ENCODE measurements at places on chromosomes 12 and 14. TPM values are rescaled to one million over a fixed set of nuclear protein-coding genes. Genes with fewer than 3 reads are reported as not detected.

Gene GPD1
- not detected for total RNA-seq

Gene HHIPL1
- total RNA-seq = 8.6 TPM

Gene CD4
- 0.17 TPM for total RNA-seq

Gene TSPAN11
- total RNA-seq = 0.32 TPM

Gene CLEC6A
- not detected for total RNA-seq

Gene KRT2
- total RNA-seq = not detected

Gene RNASE3
- total RNA-seq = 0.16 TPM

Gene TMEM132D
- total RNA-seq = not detected

Gene NRL
- 0.95 TPM for total RNA-seq

Gene LRP1-AS
- total RNA-seq = not detected

Gene KANSL2
- 44.7 TPM for total RNA-seq

Gene PRR4
- total RNA-seq = 0.32 TPM

Gene PMCH
- 0.16 TPM for total RNA-seq

Gene CLEC4E
- not detected for total RNA-seq

Gene SCNN1A
- 0.16 TPM for total RNA-seq

Gene CHST11
- 3.5 TPM for total RNA-seq

Gene DICER1
- 16.4 TPM for total RNA-seq

Gene SLC7A8
- total RNA-seq = 15.8 TPM

Gene LLPH
- 3.8 TPM for total RNA-seq

Gene NAA30
- total RNA-seq = 10.6 TPM

Gene EIF5
- total RNA-seq = 152 TPM

Gene MYF5
- total RNA-seq = not detected

Gene B3GNT4
- 0.16 TPM for total RNA-seq

Gene ASB2
- 0.32 TPM for total RNA-seq

Gene PRH2
- total RNA-seq = 0.63 TPM

Gene MYH7
- not detected for total RNA-seq

Gene OR8S1
- total RNA-seq = not detected

Gene OS9
- 186 TPM for total RNA-seq

Gene CRY1
- total RNA-seq = 6.1 TPM

Gene ASCL1
- not detected for total RNA-seq

Measured in bronchial smooth muscle cell (primary cell).